ENCODE measurements at places on chromosomes 1 and 21. TPM values are rescaled to one million over a fixed set of nuclear protein-coding genes. Genes with fewer than 3 reads are reported as not detected.

DNA sequence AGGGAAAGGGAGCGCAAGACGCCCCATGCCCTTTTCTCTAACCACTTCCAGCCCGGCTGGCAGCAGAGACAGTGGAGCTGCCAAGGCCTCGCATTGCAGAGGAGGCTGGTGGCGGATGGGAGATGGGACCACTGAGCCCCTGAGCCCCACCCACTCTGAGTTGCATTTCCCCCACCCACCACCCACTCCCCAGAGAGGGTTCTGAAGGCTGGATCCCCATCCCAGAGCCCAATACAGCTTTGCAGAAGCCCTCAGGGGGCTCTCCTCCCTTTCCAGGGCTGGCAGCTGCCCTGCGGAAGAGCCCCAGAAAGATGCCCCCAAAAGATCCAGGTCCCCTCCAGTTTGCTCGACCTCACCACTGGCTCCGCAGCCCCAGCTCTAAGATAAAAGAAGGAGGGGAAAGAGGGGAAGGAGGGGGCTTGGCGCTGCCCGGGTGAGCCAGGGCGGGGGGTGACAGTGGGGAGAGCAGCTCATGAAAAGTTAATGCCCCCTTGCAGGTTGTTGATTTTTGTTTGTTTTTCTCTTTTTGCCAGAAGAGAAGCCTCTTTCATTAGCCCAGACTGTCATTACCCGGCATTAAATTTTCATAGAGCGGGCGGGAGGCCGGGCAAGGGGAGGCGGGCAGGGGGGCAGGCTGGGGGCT is 38.4 kb upstream of the CASZ1 start:
- DNase-seq = no peak

- DNase-seq = no peak
These were observed 39.1 kb downstream of the VPS26C start for GRCh38 chr21:37228003-37228400.

GRCh38 chr1:232462213-232462612 is 167.7 kb downstream of the SIPA1L2 start:
- no peak for DNase-seq

DNA sequence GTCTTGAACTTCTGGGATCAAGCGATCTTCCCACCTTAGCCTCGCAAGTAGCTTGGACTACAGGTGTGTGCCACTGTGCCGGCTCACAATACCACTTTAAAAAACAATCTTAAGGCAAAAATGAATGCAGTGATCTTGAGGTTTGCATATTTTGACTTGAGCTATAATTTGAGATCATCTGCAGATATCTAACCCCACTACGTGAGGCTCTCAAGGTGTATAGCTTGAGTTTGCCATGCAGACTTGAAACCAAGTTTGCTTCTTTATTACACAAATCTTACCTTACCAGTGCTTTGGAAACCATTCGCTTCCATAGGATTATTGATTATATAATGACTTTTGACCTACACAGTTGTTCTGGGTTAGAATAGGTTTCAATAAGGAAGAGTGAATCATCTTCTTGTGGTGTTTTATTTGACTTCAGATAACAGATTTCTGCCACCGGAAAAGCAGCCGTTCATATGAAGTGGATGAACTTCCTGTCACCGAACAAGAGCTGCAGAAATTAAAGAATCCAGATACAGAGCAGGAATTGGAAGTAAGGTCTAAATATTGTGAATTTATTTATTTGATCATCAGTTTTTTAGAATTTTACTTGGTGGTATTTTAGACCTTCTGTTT is 155.1 kb downstream of the VPS13D start:
- DNase-seq = no peak

DNA sequence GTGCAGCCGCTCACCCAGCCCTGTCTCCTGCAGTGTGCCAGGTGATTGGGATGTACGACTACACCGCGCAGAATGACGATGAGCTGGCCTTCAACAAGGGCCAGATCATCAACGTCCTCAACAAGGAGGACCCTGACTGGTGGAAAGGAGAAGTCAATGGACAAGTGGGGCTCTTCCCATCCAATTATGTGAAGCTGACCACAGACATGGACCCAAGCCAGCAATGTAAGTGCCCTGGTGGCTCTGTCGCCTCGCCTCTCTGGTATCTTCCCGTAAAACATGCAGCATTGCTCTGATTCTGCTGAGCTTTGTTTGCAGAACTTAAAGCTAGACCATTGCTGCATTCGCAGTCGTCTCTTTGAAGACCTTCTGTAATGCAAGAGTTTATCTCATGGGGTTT is 79.2 kb downstream of the ATP5PO start:
- DNase-seq = no peak

The LCE1D gene
- not detected for total RNA-seq

- no peak for DNase-seq
These were observed 12.4 kb upstream of the UHMK1 start for GRCh38 chr1:162485236-162485635.

- DNase-seq = no peak
These were observed 4.8 kb upstream of the SLC2A1 start for GRCh38 chr1:42963378-42964043.

The ADAM30 gene
- total RNA-seq = not detected

DNA sequence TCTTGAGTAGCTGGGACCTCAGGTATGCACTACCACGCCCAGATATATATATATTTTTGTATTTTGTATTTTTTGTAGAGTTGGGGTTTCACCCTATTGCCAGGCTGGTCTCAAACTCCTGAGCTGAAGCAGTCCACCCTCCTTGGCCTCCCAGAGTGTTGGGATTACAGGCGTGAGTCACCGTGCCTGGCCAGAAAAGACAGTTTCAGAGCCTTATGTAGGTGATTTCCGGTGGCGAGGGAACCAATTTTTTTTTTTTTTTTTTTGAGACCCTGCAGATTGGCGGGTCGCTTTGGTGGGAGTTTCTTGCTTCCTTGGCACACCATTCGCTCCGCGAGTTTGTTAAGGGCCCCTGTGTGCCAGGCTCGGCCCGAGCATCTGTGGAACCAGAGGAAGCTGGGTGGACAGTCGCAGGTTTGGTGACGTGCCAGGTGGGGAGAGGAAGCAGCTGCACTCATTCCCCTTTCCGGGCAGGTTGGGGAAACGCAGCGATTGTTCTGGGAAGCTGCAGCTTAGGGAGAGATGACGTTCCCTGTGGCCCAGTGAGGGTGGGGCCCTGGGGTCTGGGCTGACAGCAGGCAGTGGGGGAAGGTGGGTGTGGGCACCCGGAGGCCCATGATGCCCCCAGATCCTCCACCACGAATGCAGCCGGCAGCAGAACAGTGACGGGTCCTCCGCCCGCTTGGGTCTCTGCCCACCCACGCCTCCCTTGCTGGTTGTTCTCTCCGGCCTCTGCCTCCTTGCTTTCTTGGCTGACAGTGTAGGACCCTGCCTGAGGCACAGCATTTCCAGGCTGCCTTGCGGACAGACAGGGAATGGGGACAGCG is 25.1 kb downstream of the SPSB1 start:
- DNase-seq = no peak

- no peak for DNase-seq
These were observed 214.6 kb upstream of the NFIA start for GRCh38 chr1:60867782-60868181.

The BCAS2 gene
- 43.1 TPM for total RNA-seq

DNA sequence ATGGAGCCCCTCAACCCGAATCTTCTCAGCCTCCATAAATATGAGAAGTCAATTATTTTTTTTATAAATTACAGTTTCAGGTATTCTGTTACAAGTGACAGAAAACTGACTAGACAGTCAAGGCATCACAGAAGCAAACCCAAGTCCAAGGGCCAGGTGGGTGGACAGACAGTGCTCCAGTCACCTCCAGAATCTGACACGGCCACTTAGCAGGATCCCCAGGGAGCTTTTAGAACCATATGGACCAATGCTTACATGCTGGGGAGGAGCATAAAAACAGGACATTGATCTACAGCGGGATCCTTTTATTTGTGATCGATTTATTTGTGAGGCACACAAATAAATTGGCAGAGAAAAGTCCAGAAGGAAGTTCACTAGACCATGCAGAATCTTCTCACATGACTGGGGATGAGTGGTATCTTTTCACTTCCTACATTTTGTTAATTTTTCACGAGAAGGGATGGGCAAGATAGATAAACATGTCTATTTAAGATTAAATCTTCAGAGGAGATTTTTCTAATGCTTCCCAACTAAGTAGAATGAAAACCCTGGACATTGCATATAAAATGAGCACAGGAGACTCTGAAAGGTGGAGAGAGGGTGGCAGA is 15.0 kb downstream of the ZNF496 start:
- DNase-seq = no peak

GRCh38 chr1:25484533-25484932 is 53.8 kb downstream of the MACO1 start:
- no peak for DNase-seq

GRCh38 chr1:218811497-218811896 is 362.2 kb upstream of the LYPLAL1 start:
- no peak for DNase-seq

The AGO4 gene
- 9.2 TPM for total RNA-seq

The PROK1 gene
- not detected for total RNA-seq

- no peak for DNase-seq
These were observed 93.2 kb downstream of the TBX19 start for GRCh38 chr1:168373869-168374268.

DNA sequence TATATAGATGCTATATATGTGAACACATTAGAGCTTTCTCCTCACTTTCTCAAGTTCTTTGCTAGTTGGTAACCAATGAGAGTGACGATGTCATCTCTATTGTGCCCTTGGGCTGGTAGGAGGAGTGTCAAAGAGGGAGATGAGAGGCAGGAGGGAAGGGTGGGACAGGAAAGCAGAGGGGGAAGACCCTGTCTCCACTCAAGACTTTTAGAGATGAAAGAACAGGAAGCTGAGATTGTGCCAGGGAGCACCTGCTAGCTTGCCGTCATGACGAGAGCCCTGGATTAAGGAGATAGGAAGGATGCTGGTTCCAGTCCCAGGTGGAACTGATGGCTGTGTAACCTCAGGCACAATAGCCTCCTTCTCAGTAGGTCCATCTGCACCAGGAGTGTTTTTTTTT is 16.7 kb downstream of the CNR2 start:
- no peak for DNase-seq

DNA sequence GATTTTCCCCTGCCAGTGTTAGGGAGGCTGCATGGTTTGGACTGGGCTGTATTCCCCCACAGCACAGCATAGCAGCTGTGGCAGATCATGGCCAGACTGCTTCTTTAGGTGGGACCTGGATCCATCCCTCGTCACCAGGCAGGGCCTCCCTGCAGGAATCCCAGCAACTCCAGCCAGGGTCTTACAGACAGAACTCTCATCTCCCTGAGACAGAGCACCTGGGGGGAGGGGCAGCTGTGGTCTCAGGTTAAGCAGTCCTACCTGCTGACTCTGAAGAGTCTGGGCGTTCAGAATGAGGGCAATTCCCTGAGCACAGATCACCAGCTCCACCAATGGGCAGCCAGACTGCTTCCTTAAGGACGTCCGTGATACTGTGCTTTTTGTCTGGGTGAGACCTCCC is 47.9 kb upstream of the C1orf115 start:
- DNase-seq = no peak

DNA sequence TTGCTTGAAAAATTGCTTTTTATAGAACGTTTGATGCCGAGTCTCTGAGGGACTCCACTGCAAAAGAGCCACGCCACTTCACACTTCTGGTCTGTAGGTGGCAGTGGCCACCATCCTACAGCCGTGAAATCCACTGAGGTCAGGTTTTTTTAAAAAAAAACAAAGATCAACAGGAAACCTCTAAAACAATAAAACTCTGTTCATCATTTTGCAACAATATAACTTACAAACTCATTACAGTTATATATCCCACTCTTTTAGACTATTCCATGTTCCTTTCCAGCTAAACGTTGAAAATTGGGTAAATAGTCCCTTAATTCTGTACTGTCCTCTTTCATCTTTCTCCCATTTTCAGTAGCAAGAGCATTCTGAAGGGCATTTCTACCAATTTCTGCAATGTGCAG is 64.6 kb upstream of the FMN2 start:
- DNase-seq = peak; percentile 70

DNA sequence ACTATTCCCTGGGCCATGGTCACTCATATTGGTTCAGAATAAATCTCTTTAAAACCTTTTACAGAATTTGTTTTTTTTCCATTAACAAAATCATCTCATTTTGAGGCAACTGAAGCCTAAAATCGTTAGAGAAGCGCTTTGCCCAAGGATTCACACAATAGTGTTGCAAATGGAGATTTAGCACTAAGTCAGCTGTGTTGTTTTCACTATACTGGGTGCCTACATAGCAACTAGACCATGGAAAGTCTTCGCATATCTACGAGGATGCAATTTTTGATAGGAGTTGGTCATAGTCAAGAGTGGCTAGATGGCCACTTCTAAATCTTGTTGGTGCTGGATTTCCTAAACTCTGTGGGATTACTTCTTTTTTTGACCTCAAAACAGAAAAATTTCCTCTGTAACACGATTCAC is 530 bp upstream of the TIPRL start:
- no peak for DNase-seq

The HHAT gene
- 29.4 TPM for total RNA-seq

GRCh38 chr21:31235671-31236450 is 108.2 kb downstream of the TIAM1 start:
- no peak for DNase-seq

The CLDN17 gene
- total RNA-seq = not detected

DNA sequence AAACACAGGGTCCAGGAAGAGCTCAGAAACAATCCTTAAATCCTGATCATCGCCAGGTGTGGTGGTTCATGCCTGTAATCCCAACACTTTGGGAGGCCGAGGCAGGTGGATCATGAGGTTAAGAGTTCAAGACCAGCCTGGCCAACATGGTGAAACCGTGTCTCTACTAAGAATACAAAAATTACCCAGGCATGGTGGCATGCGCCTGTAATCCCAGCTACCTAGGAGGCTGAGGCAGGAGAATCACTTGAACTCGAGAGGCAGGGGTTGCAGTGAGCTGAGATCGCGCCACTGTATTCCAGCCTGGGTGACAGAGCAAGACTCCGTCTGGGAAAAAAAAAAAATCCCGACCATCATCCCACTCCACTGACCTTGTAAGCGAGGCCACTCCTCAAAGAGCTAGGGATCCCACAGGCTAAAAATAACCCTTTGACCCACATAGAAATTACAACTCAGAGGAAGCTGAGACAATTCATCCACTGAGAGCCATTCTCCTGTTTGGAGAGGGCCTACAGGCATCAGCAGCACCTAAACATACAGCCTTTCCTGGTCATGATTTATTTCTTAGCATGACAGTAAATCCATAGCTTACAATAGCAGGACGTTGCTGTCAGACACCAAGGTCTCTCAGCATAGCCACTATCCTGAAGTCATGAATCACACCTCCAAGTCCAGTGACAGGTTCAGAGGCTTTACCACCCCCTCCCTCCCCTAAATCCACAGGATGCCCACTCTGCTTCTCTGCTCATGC is 66.7 kb downstream of the TGFBR3 start:
- DNase-seq = no peak

GRCh38 chr1:169288011-169288414 is 79.6 kb downstream of the NME7 start:
- no peak for DNase-seq

- no peak for DNase-seq
These were observed 30.1 kb downstream of the TOMM20 start for GRCh38 chr1:235098547-235098946.

The SLC19A1 gene
- total RNA-seq = 12.7 TPM

DNA sequence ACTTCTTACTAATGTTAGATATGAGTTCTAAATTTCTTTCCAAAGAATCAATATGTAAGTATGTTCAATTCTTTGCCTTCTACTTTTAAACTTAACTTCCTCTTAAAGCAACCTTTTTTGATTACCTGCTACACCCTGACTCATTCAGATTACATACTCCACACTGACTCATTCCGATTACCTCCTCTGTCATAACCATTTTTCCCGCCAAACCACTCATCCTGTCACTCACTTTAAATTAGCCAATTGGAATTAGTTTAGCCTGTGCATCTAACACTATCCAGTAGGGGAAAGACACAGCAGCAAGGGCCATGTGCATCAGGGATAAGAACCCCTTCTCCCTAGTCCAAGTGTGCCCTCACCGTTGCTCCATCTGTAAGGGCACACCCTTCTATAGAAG is 815.5 kb downstream of the BRINP3 start:
- no peak for DNase-seq
